ENCODE measurements at places on chromosomes 3 and 15. TPM values are rescaled to one million over a fixed set of nuclear protein-coding genes. Genes with fewer than 3 reads are reported as not detected.

Gene ZNF774
- 2.6 TPM for polyA plus RNA-seq

Gene CX3CR1
- polyA plus RNA-seq: 0.50 TPM

Gene TICRR
- polyA plus RNA-seq: not detected

Gene ARHGAP31
- polyA plus RNA-seq: 1.5 TPM

Gene MESP1
- 0.49 TPM for polyA plus RNA-seq

Gene ANKRD63
- polyA plus RNA-seq: not detected

Gene LINGO1
- polyA plus RNA-seq: 1.0 TPM

Gene SLC12A8
- 1.1 TPM for polyA plus RNA-seq

Gene TJP1
- 23.3 TPM for polyA plus RNA-seq

Data from aorta (tissue), 5 donors.